ENCODE measurements at places on chromosomes 16 and 17. TPM values are rescaled to one million over a fixed set of nuclear protein-coding genes. Genes with fewer than 3 reads are reported as not detected.

The INCA1 gene
- total RNA-seq: 0.18 TPM

The GNGT2 gene
- total RNA-seq: 26.5 TPM

The GDPD1 gene
- total RNA-seq: 2.1 TPM

The DPEP3 gene
- total RNA-seq: 0.18 TPM

The PEMT gene
- total RNA-seq: 31.9 TPM

The CDH11 gene
- not detected for total RNA-seq

DNA sequence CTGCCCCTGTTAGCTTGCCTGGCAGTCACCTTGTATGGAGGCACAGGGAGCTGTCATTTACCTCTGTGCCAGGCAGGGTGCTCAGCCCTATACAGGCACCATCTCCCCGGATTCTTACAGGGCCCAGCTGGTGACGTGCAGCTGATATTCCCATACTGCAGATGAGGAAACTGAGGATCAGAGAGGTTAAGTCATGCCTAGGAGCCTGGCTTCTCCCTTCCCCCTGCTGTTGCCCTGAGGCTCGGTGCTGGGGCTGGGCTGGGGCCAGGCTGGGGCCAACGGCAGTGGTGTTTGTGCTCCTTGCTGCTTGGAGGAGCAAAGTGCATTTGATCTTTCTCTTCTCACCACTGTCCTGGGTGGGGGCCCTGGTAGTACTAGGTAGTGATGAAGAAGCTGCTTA is 54.7 kb upstream of the IL34 start:
- DNase-seq: no peak

GRCh38 chr17:45739786-45740185 is 44.3 kb upstream of the CRHR1 start:
- DNase-seq: no peak

GRCh38 chr17:55241097-55241496 is 23.7 kb upstream of the HLF start:
- no peak for DNase-seq

GRCh38 chr16:81136390-81137335 is 40.5 kb upstream of the GCSH start:
- no peak for DNase-seq

- DNase-seq: no peak
These were observed 393.8 kb upstream of the KIF2B start for GRCh38 chr17:53428913-53429312.

- no peak for DNase-seq
These were observed 1.1 kb upstream of the HS3ST4 start for GRCh38 chr16:25690552-25691143.

DNA sequence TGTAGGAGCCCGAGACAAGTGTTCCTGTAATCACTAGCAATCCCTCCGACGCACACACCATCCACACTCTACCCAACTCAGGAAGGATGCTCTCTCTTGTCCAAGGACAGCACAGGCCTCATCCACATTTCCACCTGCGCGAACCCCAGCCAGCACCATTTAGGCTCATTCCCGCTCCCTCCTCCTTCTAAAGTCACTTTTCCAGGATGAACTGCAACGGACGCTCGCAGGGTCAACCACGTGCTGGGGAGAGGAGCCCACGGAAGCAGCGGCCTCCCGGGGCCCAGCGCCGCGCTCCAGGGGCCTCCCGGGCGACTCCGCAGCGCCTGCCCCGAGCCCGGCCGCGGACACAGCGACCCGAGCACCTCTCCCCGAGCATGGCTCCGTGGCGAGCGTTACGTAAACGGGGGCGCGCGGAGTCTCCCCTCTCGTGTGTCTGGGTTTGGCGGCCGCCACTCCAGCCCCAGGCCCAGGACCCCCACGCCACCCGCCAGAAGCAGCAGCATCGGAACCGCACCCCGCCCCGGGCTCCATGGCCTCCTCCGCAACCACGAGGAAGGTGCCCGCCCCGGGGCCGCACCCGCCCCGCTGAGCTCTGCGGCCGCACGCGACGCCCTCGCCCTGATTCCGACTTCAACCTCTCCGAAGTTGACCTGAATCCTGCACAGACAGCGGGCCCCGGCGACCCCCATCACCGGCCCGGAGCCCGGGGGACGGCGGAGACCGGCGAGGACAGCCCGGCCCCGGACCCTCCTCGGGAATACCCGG is 668 bp downstream of the USP36 start:
- peak; percentile 73 for DNase-seq

DNA sequence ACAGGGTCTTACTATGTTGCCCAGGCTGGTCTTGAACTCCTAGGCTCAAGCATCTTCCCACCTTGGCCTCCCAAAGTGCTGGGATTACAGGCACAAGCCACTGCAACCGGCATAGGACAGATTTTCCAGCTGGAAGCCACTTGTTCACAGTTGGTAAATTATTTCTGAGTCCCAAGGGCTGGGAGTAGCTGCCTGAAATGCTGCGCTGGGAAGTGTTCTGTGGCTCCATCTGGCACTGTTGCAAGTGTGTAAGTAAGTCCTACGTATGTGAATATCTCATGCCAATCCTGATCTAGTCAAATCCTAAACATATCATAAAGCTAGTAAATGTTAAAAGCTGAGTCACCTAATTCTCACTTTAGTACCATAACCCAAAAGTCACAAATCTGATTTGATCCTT is 48.1 kb downstream of the YWHAE start:
- DNase-seq: no peak

- DNase-seq: no peak
These were observed 107.0 kb downstream of the PLCG2 start for GRCh38 chr16:81885976-81886586.

DNA sequence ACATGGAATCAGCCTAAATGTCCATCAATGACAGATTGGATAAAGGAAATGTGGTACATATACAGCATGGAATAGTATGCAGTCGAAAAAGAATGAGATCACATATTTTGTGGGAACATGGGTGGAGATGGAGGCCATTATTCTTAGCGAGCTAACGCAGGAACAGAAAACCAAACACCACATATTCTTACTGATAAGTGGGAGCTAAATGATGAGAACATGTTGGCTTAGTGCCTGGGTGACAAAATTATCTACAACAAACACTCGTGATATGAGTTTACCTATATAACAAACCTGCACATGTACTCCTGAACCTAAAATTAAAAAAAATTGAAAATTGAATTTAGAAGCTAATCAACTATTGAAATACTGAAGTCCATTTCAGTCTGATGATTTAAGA is 6.1 kb downstream of the ANKS4B start:
- DNase-seq: no peak

- no peak for DNase-seq
These were observed 182.3 kb downstream of the SHISA9 start for GRCh38 chr16:13083681-13084080.

All from CD8-positive, alpha-beta memory T cell (primary cell).